ENCODE measurements at places on chromosomes 1 and 21. TPM values are rescaled to one million over a fixed set of nuclear protein-coding genes. Genes with fewer than 3 reads are reported as not detected.

TACSTD2 gene
- total RNA-seq = 25.0 TPM

PLEKHA6 gene
- total RNA-seq = 34.0 TPM

ANKRD65 gene
- total RNA-seq = 10.9 TPM

LIN28A gene
- not detected for total RNA-seq

OR1C1 gene
- not detected for total RNA-seq

ZYG11B gene
- total RNA-seq = 32.5 TPM

CENPS gene
- total RNA-seq = 11.8 TPM

S100A6 gene
- total RNA-seq = 4.4 TPM

SPRR2E gene
- total RNA-seq = 1.2 TPM

GPR153 gene
- total RNA-seq = 25.0 TPM

DNA sequence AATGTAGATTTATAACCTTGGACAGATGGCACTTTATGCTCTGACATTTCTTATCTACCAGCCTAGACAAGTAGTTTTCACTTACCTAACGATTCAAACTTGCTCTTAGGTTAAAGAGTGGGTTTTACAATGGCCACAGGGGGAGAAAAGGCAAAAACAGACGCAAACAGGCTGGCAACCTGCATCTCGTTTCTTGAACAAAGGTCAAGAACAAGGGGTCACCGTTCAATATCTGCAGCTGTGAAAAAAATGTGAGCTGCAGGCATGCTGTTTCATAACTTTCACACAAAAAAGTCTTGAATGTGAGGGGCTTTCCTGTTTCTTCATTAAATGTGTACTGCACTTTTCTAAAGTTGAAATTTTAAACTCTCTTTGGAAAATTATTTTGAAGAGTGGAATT lies 49.4 kb downstream of the SYDE2 start:
- no peak for DNase-seq

GRCh38 chr1:40372658-40373322 lies 737 bp upstream of the SMAP2 start:
- DNase-seq = no peak

DNA sequence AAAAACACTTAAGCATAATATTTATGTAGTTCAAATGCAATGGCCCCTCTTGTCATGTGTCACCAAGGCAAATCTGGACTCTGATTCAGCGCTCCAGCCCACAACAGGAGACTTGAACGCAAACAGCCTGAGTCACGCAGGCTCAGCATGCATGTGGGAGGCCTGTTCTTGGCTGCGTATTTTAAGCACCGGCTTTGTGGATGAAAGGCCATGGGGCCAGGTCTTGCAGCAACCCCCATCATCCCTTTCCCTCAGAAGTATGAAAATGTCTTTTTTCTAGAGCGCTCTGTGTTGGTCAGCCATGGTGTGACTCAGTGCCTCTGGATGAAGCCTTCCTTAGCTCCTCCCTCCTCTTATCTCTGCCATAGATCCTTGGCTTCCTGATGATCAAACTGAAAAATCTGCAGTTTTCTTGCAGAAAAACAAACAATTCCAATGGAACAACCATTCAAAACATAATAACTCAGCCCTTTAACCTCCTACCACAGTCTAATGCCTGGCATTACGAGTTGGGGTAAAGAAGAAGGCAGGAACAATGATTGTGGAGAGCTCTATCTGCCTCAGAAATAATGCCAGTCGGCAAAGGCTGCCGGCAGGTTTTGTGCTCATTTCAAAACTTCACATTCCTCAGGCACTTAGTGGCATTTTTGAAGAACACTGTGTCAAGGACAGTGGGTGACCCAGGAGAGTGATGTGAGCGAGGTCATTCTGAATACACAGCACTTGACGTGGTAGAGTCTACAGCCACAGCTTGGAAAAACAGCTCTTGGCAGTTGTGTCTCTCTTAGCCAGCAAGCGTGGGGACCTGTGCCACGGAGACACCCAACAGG lies 167.5 kb downstream of the CLIC6 start:
- no peak for DNase-seq

GRCh38 chr1:196295766-196296165 lies 312.5 kb downstream of the KCNT2 start:
- DNase-seq = no peak

- no peak for DNase-seq
These were observed 417.0 kb downstream of the PTBP2 start for GRCh38 chr1:97138515-97139032.

DNA sequence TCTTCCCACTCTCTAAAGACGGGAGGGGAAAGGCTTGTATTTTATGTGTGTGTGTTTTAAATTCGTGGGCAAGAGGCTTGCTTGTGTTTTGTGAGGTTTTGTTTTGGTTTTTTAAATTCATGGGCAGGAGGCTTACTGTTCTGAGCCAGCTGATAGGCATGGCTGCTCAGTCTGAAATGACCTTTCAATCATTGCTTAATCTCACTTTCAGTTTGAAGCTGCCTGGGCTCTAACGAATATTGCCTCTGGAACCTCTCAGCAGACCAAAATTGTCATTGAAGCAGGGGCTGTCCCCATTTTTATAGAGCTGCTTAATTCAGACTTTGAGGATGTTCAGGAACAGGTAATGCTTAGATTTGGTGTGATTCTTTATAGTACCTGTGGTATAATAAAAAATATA lies 20.3 kb upstream of the TXLNA start:
- DNase-seq = no peak

DNA sequence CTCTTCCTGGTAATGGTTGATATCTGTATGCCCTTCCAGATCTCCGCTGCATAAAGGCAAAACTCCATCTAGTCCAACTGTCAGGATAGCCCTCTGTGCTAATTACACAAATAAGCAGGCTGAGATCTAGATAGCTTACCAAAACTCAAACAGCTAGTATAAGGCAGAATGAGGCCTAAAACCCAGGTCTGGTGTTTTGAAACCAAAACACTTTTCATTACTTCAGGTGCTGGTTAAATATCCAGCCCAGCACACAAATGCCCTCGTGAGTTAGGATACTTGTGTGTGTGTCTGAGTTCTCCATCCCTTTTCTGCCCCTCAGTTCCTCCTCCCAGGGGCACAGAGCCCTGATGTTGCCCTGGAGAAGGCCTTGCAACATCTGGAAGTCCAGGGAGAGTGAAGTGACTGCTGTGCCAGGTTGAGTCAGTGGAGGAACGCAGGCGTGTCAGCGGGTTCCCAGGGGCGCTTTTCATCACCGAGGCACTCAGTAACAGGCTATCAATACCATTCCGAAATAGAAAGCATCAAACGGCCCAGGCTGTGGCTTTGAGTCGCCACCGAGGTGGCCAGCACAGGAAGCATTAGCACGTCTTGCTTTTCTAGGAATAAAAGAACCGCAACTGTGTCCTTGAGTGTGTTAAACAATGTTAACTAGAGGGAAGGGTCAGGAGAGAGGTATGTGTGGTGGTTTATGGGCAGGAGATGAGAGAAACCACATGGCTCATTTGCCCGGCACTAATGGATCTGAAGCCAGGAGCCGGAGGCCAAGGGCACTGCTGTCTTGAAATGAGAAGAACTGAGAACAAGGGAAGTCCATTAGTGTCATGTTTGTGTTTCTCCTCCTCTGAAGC lies 90.7 kb upstream of the WLS start:
- no peak for DNase-seq

DNA sequence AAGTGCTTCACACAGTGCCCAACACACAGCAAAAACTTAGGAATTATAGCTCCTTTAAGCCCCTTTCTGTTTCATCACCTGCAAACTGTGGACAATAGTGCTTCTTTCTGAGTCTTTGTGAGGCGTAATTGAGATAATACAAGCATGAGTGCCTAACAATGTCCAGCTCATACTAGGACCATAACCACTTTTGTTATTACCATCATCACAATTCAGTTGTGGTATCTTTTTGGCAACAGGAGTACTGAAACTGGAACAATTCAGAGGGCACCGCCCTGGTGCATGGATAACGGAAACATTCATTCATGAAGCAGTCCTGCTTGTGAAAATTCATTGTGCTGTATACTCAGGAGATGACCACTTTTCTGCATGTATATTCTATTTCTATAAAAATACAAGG lies 18.2 kb downstream of the DNAJC11 start:
- DNase-seq = no peak

- peak; percentile 56 for DNase-seq
These were observed 177.3 kb downstream of the CAMTA1 start for GRCh38 chr1:6962478-6962995.

- DNase-seq = no peak
These were observed 23.0 kb upstream of the PRSS38 start for GRCh38 chr1:227792216-227793078.

- DNase-seq = no peak
These were observed 13.2 kb upstream of the SCYL3 start for GRCh38 chr1:169906938-169907337.

GRCh38 chr21:42171091-42172053 lies 47.6 kb upstream of the ABCG1 start:
- DNase-seq = no peak

GRCh38 chr1:233908092-233908491 lies 3.6 kb downstream of the SLC35F3 start:
- DNase-seq = no peak

GRCh38 chr1:24599265-24599664 lies 43.4 kb downstream of the NCMAP start:
- no peak for DNase-seq

DNA sequence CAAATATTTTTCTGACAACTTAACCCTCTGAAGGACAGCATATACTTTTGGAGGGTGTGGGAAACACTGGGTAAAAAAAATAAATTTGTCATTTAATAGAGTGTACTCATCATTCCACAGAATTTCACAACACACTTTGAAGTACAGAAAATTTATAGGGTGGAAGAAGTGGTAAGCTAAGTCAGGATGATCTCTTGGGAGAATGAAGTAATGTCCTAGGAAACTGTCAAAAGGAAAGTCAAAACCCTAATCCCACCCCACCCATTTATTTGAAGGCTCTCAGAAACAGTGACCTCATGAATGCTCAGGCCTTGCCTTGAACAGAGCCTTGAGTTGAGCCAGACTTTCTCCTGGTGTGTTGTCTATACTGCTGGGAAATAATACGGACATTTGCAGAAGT lies 7.3 kb upstream of the UAP1 start:
- DNase-seq = no peak

- no peak for DNase-seq
These were observed 23.0 kb upstream of the ITLN1 start for GRCh38 chr1:160907976-160908375.

GRCh38 chr1:60390593-60391282 lies 317.2 kb upstream of the C1orf87 start:
- no peak for DNase-seq

- no peak for DNase-seq
These were observed 425 bp upstream of the TADA1 start for GRCh38 chr1:166876540-166876838.

DNA sequence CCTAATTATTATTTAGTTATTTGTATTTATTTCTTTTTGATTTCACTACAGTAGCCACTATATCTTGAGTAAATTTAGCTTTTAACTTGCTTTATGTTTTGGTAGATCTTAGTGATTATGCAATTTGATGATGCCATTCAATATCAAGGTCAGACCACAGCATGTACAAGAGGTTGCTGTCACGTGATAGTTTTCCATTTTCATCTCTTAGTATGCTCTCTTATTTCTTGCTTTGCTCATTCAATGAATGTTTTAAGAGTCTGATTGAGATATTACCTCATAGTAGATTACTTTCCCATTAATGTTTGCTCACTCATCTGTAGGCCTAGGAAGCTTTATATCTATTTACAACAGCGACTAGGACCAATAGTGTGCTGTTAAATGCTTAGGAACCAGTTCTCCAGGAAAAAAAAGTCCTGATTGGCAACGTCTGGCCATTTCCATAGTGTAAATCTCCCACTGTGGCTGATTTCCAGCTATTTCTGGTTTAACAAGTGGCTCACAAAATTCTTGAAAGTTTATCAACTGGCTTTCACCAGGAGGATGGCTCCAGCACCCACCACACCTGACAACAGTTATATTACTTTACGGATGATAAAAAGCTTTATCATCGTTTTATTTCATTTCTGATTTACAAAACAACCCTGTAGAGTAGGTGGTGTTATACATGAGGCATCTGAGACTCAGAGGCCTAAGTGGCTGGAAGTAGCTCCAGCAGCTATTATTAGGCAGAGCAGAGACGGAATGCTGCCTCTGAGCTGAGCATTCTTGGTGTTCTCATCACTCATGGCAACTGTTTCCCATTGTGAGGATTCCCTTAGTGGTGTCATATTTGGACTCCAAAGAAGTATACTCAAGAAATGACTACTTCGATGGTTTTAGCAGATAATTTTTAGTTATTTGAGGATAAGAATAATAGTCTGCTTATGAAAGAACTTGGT lies 235.2 kb downstream of the DISC1 start:
- no peak for DNase-seq

- DNase-seq = no peak
These were observed 19.9 kb upstream of the CYP4A11 start for GRCh38 chr1:46961066-46961758.

DNA sequence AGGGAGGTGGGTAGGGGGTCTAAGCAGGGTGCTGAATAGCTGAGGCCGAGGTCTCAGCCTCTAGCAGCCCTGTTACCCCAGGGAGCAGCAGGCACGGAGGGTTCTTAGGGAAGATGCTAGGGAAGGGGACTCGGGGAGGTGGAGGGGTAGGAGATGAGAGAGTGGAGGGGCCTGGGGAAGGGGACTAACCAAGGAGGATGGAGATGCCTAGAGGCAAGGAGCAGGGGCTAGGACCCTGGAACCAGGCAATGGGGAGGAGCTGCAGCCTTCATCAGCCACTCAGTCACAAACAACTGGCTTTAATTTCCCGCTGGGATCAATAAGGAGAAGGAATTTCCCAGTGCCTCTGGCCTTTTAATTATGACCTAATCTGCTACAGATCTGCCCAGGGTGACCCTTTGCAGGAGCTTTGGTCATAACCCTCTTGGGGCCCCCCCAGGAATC lies 2.9 kb upstream of the CRABP2 start:
- DNase-seq = no peak

- DNase-seq = no peak
These were observed 4.9 kb downstream of the HAO2 start for GRCh38 chr1:119373465-119373864.

DNA sequence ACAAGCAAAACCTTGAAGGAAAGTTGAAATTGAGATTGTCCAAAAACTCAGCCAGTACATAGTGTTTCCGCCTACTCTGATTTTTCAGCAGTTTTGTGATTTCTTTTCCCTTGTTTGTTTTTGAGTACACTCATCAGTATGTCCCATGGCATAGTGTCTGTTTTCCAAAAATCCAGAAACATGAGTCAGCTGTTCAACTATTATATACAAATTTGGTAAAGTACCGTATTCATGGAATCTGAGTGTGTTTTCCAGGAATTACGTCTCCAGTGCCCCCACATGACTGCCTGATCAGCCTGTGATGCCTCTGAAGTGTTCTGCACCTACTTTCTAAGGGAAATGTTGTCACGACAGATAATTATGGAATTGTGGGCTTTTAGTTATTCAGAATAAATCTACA lies 186.8 kb downstream of the LTN1 start:
- no peak for DNase-seq

- DNase-seq = no peak
These were observed 37.8 kb downstream of the FRRS1 start for GRCh38 chr1:99728494-99729235.

DNA sequence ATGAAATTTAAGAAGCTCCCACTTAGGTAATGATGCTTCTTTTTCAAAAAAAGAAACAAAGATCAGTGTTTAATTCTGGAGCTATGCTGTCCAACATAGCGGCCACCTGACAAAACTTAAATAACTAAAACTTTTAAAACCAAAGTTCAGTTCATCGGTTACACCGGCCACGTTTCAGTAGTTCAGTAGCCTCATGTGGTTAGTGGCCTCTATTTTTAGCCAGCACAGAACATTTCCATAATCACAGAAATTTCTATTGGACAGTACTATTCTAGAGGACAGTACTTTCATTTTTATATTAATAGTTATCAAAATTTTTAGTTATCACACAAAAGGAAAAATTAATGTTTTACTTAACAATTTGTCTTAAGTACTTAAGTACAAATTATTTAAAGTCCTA lies 141.0 kb downstream of the USP25 start:
- DNase-seq = no peak

GRCh38 chr1:218339267-218339831 lies 5.8 kb upstream of the TGFB2 start:
- no peak for DNase-seq
